ENCODE measurements at places on chromosomes 11 and 22. TPM values are rescaled to one million over a fixed set of nuclear protein-coding genes. Genes with fewer than 3 reads are reported as not detected.

RASSF10 gene
- total RNA-seq, result 0.26 TPM

ASRGL1 gene
- total RNA-seq, result 134 TPM

CRYBB3 gene
- not detected for total RNA-seq

C11orf86 gene
- not detected for total RNA-seq

MMP7 gene
- total RNA-seq, result 0.11 TPM

LYVE1 gene
- 2.2 TPM for total RNA-seq

ST14 gene
- 0.07 TPM for total RNA-seq

TMPRSS13 gene
- total RNA-seq, result not detected

RHBDD3 gene
- 18.9 TPM for total RNA-seq

LRRC10B gene
- not detected for total RNA-seq

KRTAP5-2 gene
- not detected for total RNA-seq

MMP13 gene
- total RNA-seq, result not detected

C11orf97 gene
- not detected for total RNA-seq

IFITM1 gene
- 1.7 TPM for total RNA-seq

TRIM48 gene
- total RNA-seq, result not detected

MIAT gene
- 0.26 TPM for total RNA-seq

OR8I2 gene
- not detected for total RNA-seq

DKK3 gene
- 287 TPM for total RNA-seq

SERPING1 gene
- total RNA-seq, result not detected

CCDC87 gene
- 0.21 TPM for total RNA-seq

FAR1 gene
- total RNA-seq, result 81.7 TPM

SLC6A5 gene
- not detected for total RNA-seq

RPS3 gene
- 4,239 TPM for total RNA-seq

KRTAP5-9 gene
- not detected for total RNA-seq

CHRM1 gene
- total RNA-seq, result not detected

PATE4 gene
- not detected for total RNA-seq

RIMBP3B gene
- under 0.01 TPM for total RNA-seq

GPHA2 gene
- not detected for total RNA-seq
